ENCODE measurements at places on chromosomes 2 and 18.

DNA sequence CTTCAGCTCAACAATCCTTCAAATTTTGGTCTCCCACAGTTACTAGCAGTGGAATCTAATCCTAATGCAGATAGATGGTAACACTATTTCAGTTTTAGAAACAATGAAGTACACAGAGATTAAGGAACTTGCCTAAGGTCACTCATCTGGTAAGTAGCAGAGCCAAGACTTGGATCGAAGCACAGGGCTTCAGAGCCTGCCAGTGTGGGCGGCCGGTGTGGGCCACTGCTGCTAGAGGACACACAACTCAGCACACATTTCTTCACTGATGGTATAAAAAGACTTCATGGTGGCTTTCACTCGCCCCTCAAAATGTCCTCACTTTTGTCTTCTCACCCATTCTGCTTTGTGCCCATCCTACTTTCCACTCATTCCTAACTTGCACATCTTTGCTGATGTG, 11.1 kb downstream of the C2orf74 start:
- DNase-seq: no peak

GRCh38 chr2:8196316-8196715, 485.5 kb upstream of the ID2 start:
- no peak for DNase-seq

DNA sequence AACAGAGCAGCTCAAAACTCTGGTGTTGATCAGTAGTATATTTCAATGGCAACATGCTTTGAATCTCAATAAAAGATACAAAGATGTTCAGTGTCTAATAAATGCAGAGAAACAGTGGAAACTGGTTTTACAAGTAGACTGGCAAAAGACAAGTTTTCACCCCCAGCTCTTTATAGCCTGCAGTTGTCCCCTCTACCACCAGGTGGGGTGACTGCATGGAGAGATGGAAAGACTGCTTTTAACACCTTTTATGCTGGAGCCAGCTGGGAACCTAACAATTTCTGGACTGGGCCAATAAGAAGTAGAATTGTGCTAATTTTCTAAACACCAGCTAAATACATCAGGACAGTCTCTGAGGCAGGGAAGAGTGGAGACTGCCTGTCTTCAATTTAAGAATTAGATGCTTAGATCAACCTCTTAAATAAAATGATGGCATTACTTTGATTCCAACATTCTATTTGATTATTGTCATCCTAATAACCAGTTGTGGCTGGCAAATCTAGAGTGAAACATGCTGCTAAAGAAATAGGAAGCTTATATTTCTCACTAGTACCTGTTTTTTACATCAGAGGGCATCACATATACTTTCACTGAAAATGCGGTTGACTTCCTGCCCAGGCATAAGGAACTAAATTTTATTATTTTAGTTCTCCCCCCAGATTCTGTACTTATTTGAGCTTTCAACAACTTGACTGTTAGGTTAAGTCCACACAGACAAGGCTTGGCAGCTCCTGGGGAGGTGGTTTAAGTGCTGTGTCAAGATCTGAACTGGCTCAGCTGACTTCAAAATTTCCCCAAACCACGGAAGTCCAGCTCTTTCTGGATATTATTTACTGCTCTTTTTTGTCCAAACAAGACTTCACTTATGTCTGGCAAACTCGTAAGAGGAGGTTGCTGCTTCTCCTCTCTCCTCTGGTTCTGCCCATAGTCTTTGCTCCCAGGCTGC, 140.5 kb downstream of the TPGS2 start:
- DNase-seq: peak; percentile 87

DNA sequence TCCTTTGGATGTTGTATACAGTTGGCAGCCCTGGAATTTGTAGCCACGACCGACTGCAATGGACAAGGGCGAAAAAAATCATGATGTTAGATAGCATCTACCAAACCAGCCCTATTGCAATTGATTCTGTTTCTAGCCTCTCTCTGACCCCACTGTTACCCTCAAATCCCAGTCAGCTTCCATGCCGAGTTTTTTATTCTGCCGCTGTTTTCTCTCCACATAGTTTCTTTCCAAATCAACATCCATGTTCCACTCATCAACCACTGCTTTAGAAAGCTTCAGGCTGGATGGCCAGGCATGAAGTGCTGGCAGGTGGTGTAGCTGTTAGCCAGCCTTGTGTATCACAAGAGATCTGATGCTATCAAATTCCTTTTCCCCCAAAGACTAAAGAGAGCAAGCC, 272.8 kb downstream of the FIGN start:
- no peak for DNase-seq

DNA sequence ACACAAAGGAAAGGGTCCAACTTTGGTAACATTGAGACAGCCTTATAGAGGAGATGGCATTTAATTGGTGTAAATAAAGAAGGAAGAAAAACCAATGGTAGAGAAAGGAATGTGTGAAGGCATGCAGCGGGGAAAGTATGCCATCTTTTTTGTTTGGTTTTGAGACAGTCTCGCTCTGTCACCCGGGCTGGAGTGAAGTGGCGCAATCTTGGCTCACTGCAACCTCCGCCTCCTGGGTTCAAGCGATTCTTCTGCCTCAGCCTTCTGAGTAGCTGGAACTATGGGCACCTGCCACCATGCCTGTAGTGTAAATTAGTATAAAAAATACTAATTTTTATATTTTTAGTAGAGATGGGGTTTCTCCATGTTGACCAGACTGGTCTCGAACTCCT, 6.4 kb downstream of the RIOK3 start:
- DNase-seq: no peak

- no peak for DNase-seq
These were observed 58.9 kb downstream of the EPHA4 start for GRCh38 chr2:221513232-221513631.

- DNase-seq: no peak
These were observed 51.6 kb downstream of the TSPYL6 start for GRCh38 chr2:54204476-54204875.

GRCh38 chr2:121005453-121005852, 269.8 kb downstream of the GLI2 start:
- no peak for DNase-seq

GRCh38 chr2:96821113-96821675, 5.1 kb downstream of the CNNM3 start:
- DNase-seq: no peak

Measured in DMS53 (cell line).